ENCODE measurements at places on chromosomes 7 and 10. TPM values are rescaled to one million over a fixed set of nuclear protein-coding genes. Genes with fewer than 3 reads are reported as not detected.
A peak's percentile ranks its signal among the peaks of the same experiment; 100 is the strongest.

DNA sequence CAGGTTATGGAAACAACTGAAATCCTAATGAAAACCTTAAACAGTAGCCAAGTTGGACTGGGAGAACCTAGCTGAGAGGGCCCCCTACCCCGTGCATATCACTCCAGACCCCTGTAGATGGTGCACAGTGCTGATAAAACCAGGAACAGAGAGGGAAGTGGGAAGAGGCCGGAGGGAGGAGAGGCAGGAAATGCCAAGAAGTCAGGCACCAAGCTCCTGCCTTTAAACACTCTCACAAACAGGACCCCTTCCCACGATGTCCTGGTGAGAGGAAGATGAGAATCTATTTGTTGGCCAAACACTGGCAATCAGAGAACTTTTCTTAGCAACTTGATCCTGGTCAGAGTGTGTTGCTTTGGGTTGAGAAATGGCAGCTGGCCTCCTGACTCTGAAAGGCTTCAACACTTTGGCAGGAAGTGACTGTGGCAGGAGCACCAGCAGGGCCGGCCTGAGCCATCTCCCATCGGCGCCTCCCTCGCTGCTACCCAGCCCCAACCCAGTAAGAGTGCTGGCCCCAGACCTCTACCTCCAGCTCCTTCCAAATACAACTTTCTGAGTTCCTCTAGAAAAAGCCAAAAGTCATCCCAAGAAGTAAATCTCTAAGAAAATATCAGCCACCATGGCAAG is 39.5 kb downstream of the GSDME start:
- H3K4me3 ChIP-seq: no peak overlapping the region
- DNase-seq: no peak
- no peak overlapping the region for H3K27ac ChIP-seq
- H3K4me1 ChIP-seq: peaks cover 6% of the 10 kb centered on the region
- H3K27me3 ChIP-seq: peaks cover 10% of the 10 kb centered on the region
- H3K36me3 ChIP-seq: no peaks in the 10 kb centered on the region

DNA sequence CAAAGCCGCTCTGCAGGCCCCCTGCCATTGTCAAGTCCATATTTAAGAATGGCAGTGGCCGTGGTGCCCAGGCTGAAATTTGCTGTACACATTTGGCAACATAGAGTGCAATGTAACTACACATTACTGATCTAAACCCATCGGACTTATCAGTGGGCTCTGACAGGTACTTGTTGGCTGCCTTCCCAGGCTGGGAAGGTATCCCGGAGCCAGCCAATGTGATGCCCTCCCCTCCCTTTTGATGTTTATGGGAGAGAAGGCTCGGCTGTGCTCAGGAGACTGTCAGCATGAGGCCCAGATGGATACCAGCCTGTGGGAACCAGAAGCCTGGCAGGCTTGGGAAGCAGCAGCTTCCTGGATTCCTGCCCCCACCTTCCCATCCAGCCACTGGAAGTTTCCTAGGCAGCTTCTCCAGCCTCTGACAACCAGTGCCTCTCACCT is 146.1 kb upstream of the TCF7L2 start:
- H3K4me1 ChIP-seq: peaks cover 15% of the 10 kb centered on the region
- DNase-seq: no peak
- no peak overlapping the region for H3K4me3 ChIP-seq
- peak overlapping the region; percentile 70 for H3K27ac ChIP-seq

- no peak overlapping the region for H3K4me3 ChIP-seq
- H3K4me1 ChIP-seq: no peaks in the 10 kb centered on the region
- H3K27me3 ChIP-seq: peaks cover 8% of the 10 kb centered on the region
- no peak overlapping the region for H3K27ac ChIP-seq
These were observed 43.0 kb upstream of the HECTD2 start for GRCh38 chr10:91367127-91367531.

ATP5F1C gene
- 244 TPM for total RNA-seq

MYH16 gene
- total RNA-seq: not detected

DNA sequence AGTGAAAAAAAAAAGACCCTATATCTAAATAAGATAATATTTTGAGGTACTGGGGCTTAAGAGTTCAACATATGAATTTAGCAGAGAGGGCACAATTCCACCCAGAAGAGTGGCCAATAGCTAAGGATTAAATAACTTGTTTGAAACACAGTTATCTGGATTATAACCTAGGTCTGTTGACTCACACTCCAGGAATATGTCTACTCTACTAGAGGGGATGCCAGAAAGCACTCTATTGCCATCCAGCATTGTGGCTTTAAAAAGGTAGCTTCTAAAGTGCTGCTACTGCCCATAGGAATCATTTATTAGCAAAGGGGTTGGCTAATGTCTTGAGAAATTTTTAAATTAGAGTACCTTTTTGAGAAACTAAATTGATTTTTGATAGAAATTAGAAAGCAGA is 102.2 kb downstream of the PPP1R3A start:
- H3K4me1 ChIP-seq: no peaks in the 10 kb centered on the region
- DNase-seq: no peak

COMTD1 gene
- total RNA-seq: 40.4 TPM

CACNA2D1 gene
- total RNA-seq: 21.5 TPM

DNA sequence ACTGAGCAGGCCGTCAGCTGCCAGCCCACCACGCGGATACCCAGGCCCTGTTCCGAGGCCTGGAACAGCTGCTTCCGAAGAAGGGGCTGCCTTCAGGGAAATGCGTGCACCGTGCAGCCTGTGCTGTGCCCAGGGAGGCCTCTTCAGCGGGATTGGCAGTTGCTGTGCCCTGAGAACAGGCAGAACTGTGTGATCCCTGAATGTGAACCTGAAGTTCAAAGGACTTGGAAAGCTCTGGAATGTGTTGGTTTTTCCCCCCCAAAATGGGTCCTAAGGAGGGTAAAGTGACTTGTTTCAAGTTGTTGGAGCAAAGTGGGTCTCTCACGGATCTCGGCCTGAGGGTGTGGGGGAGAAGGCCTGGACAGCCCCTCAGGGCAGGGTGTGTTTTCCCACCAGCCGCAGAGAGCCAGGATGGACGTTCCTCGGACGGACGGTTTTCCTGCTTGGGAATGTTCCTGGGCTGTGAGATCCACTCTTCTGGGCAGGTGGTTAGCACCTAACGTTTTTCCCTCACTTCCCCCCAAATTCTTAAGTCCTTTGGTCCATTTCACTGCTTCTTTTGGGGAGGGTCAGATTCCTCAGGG is 2.1 kb downstream of the SPRN start:
- H3K4me3 ChIP-seq: peak overlapping the region; percentile 20
- no peak for DNase-seq
- no peaks in the 10 kb centered on the region for H3K4me1 ChIP-seq

- peak; percentile 48 for DNase-seq
- H3K36me3 ChIP-seq: peaks cover 4% of the 10 kb centered on the region
- H3K4me3 ChIP-seq: no peak overlapping the region
- peaks cover 70% of the 10 kb centered on the region for H3K27me3 ChIP-seq
These were observed 315.2 kb upstream of the ZNF32 start for GRCh38 chr10:43963793-43964425.

All from type B pancreatic cell (in vitro differentiated cells).